ENCODE measurements at places on chromosomes 2 and 18.

- DNase-seq, result no peak
Observed at GRCh38 chr2:11622611-11623010, 47.4 kb downstream of the NTSR2 start.

DNA sequence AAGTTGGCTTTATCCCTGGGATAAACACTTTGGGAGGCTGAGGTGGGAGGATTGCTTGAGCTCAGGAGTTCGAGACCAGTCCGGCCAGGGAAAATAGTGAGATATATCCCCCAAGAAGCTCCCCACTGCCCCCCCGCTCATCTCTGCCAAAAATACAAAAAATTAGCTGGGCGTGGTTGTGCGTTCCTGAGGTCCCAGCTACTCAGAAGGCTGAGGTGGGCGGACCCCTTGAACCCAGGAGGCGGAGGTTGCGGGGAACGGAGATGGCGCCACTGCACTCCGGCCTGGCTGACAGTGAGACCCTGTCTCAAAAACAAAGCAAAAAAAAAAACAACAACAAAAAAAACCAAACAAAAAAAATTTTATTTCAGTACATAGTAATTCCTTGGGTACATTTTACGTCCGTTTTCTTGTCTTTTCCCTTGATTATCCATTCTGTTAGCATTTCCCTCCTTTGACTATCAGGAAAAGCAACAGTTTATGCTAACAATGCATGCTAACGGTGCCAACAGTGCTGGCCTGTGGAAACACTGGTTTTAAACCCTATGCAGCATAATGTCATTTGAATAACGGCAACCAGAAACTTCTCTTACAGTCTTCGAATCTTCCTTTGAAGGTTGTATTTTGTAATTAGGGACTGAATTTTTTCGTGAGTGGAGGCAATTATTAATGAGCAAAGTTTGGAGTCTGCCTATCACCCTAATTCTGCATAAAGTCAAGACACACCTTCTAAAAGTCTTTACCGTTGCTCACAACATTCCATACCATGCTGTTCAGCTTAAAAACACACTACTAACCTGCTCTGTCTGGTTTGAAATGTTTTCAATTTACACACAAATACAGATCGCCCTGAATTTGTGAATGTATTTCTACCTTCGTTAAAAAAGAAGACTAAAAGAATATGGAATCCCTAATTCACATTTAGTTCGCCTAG lies 721 bp upstream of the MIB1 start:
- no peak for DNase-seq

- DNase-seq, result no peak
Observed at GRCh38 chr2:240962300-240963064, 35.9 kb upstream of the SNED1 start.

GRCh38 chr18:7333025-7333562 lies 102.2 kb downstream of the LRRC30 start:
- DNase-seq, result no peak

All from NCI-H774 (cell line).